Stimulated activated CD4-positive, alpha-beta T cell treated with anti-CD3 and anti-CD28 coated beads, TNF-alpha, amount 100 ng/mL, for 1 hour (primary cell): ENCODE measurements at places on chromosomes 2 and 18.

DNA sequence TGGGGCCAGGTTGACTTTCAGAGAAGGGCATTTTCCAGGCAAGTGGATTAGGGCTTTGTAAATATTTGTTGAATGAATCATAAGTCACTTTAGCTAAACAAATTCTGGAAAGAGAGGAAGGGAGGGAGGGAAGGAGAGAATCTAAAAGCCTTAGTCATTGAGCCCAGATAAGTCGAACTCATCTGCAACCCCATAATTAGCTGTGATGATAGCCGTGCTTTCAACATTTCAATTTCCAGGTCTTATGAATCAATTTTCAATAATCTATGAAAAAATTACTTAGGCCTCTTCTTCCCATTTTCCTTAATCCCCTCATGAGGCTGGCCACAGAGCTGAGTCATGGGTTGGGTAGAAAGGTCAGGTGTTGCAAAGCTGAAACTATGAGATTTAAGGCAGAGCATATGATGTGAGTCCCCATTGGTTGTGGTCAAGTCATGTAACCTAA, 111.9 kb upstream of the MAPRE2 start:
- DNase-seq, result no peak

GRCh38 chr2:176508984-176509740, 239.9 kb downstream of the MTX2 start:
- no peak for DNase-seq

- DNase-seq, result no peak
Measured at GRCh38 chr2:231911381-231911780, 14.8 kb downstream of the NPPC start.

- no peak for DNase-seq
Measured at GRCh38 chr2:109507217-109507616, 106.5 kb downstream of the SEPTIN10 start.

DNA sequence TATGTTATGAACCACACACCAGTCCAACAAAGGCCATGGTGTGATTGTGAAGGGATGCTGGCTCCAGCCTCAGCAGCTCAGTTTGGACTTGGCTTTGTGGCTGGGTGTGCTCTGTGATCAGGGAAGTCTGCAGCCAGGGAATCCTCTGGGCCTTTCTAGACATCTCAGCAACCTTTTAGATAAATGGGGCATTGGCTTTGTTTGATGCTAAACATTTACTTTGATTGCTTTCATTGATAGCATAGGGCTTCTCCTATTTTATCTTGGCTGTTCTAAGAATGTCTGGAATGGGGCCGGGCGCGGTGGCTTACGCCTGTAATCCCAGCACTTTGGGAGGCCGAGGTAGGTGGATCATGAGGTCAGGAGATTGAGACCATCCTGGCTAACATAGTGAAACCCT, 104.5 kb downstream of the VAPA start:
- DNase-seq, result no peak

DNA sequence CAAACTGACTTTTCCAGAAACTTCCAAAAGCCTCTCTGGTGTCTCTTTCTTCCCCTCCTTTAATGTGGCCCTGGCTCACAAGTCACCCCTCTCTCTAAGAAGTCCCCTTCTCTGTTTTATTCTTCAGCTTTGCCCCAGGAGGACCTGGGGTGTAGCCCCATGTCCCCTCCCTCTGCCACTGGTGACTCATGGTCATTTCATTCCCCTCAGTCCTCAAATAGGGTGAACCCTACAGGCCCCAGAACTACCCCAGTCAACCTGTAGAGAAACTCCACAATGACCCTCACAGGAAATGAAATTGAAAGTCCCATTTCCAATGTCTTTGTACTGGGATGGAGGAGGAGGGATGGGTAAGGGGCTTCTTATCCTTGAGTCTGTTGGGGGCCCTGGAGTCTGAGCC, 6.2 kb upstream of the SPEG start:
- DNase-seq, result no peak

DNA sequence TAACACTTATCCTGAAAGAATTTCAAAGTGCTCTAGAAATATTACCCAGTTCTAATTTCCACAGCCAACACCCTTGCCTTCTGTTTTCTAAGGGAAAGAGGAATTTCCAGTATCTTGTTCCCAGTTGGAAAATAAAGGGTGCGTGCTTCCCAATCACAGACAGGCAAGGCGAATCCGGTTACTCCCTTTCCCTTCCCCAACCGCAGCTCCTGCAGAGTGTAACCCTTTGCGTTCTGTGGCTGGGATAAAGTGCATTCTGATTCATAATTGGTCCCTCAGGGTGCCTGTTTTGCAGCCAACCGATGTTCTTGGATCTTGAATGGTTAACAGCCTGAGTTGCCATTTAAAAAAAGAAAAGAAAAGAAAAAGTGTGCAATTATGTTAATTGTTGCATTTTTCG, 40.6 kb upstream of the PGAP1 start:
- DNase-seq, result no peak
